ENCODE measurements at places on chromosomes 12 and 14. TPM values are rescaled to one million over a fixed set of nuclear protein-coding genes. Genes with fewer than 3 reads are reported as not detected.

Gene KLHL42
- 10.8 TPM for polyA plus RNA-seq

Gene TBC1D30
- polyA plus RNA-seq = not detected

Gene OVCH1
- polyA plus RNA-seq = not detected

Gene C12orf60
- polyA plus RNA-seq = 2.0 TPM

Gene VAMP1
- polyA plus RNA-seq = 12.1 TPM

Gene STON2
- not detected for polyA plus RNA-seq

Gene PLA2G1B
- polyA plus RNA-seq = not detected

Gene TAS2R13
- polyA plus RNA-seq = not detected

Gene TMEM63C
- polyA plus RNA-seq = not detected

Gene SYNE3
- polyA plus RNA-seq = 4.3 TPM

Gene GRIP1
- polyA plus RNA-seq = 0.52 TPM

GRCh38 chr12:110436231-110436630, 13.9 kb downstream of the ARPC3 start:
- DNase-seq = no peak

GRCh38 chr14:98803196-98803595, 468.8 kb downstream of the BCL11B start:
- DNase-seq = no peak

- DNase-seq = no peak
Measured at GRCh38 chr14:56118611-56119181, 485 bp downstream of the PELI2 start.

DNA sequence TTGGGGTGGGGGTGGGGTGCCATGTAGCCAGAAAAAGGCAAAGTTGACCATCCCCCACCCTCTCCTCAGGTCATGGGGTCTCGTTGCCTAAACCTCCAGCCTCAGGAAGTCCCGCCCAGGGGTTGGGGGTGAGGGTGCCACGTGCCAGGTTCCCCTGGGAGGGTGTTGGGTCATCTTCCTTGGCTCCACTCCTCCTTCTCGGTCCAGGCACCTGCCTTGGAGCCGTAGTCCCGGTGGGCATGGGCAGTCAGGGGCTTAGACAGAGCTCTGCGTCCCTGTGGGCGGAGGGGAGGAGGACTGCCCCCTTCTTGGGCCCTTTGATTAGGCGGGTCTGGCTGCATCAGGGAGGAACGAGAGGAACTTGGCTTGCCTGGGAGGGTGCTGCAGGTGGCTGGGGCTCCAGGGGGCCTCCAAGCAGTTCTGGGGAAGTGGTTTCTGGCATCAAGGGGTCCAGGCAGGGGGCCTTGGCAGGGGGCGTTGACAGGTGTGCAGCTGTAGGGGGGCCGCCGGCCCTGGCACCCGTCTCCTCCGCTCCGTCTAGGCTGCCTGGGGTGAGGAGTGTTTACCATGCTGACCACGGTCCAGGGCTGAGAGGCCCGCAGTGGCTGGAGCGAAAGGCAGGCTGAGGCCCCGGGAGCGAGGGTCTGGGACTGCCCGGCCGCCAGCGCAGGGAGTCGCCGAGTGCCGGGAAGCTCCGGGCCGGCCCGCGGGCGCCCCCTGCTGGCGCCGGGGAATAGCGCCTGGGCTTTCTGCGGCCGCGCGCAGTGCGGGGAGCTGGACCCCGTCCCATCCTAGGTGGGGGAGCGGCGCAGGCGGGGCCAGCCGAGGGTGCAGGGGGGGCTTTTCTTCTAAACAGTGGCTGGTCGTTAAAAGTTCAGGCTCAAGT, 7.9 kb downstream of the SETD1B start:
- DNase-seq = peak; percentile 61

- no peak for DNase-seq
Measured at GRCh38 chr12:92295523-92295922, 149.9 kb upstream of the BTG1 start.

DNA sequence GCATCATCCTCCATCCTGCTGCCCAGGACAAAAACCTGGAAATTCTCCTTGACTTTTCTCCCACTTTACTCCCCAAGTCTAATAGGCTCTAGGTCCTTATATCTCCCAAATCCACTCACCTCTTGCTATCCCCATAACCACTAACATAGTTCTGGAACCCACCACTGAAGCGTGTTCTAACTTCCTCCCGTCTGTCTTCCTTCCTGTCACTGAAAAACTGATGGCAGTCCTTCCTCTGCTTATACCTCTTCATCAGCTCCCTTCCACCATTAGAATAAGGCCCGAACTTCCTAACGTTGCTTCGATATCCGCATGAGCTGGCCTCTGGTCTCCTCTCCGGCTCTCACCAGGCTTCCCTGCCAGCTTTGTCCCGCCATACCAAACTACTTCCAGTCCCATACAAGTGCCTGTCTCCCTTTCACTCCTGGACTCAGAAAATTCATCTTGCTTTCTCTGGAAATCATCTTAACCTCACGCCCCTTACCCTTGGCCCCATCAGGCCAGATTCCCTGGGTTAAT, 63.0 kb upstream of the BCL2L14 start:
- peak; percentile 23 for DNase-seq

- peak; percentile 53 for DNase-seq
Measured at GRCh38 chr12:7113389-7113871, 4.4 kb upstream of the C1RL start.

DNA sequence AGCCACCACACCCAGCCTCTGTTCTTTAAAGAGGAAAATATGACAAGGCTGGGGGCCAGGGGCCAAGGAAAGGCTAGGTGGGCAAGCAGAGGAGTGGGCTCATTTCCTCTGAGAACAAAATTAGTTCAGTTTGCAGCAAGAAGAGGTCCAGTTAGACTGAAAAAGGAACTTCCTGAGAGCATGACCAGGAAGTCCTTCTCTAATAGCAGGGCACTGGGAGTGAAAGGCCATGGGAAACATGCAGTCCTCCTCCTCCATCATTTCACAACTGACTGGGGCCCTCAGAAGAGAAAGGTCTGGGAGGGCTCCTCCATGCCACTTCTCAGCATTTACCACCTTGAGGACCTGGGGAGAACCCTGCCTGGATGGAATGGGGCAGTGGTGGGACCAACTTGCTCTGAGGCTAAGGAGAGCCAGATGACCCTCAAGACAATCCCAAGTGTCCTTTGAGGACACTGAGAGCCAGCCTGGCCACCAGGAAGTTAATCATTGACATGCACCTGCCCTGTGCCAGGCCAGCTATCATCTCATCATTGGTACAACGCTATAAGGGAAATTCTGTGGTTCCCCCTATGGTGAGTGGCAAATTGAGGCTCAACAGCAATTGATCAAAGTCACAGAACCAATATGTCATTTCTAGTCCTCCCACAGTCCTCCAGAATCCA, 2.0 kb downstream of the AQP2 start:
- no peak for DNase-seq

GRCh38 chr12:76554405-76555230, 5.0 kb downstream of the OSBPL8 start:
- DNase-seq = no peak

DNA sequence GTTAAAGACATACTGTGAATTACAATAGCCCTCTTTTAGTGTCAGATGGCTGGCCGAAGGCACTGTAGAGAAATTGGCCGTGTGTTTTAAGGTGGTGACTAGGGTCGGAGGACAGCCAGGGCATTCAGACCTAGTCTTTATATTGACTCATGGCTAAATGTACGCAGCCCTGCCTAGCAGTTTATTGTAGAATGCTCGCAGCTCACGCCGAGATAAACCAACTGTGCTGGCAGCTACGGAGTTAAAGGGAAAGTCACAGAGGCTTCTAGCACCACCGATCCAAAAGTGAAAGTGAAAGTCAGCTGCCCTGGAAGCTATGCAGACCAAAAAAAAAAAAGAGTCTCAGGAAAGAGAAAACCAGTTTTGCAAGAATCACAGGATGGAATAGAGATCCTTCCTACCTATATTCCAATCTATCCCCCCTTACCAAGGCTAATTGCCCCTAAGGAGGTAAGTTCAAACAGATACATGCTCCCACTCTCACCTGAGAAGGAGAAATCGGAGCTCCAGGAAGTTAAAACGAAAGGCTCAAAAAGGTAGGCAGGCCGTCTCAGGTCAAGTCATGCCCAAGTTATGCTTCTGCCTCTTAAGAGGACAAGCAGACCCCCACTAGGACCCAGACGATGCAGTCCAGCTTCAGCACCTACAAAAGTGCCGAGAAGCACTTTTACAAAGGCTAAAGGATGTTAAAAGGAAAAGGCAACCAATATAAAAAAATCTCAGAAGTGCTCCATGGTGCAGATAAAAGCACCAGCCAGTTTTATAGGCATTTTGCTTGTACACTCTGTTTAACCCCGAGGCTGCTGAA, 24.8 kb downstream of the KLRK1 start:
- DNase-seq = peak; percentile 76

GRCh38 chr12:113292091-113292490, 42.8 kb downstream of the SLC8B1 start:
- no peak for DNase-seq

- DNase-seq = no peak
Measured at GRCh38 chr14:71448431-71449315, 483.6 kb upstream of the RGS6 start.

DNA sequence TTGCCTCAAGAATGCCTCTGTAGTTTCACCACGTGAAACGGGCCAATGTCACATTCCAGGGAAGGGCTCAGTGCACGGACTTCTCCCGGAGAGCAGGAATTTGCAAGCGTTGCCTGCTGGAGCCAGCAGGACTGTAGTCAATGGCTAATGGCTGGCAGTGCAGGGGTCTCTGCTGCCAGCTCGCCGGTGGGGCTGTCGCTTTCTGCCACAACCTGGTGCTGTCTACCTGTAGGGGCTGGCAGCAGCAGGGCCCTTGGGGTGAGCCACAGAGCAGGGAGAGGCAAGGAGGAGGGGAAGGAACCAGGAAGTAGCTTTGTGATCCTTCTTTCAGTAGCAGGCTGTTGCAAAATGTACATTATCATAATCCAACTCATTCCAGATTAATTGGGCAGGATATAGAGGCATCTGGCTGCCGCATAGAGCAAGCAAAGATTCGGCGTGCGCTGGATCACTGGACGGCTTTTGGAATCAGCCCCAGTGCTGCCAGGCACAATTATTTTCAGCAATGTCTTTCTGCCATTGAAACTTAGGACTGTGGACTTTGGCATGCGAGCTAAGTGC, 114.1 kb downstream of the PAPOLA start:
- DNase-seq = no peak

- no peak for DNase-seq
Measured at GRCh38 chr12:21776175-21776574, 1.7 kb upstream of the KCNJ8 start.

DNA sequence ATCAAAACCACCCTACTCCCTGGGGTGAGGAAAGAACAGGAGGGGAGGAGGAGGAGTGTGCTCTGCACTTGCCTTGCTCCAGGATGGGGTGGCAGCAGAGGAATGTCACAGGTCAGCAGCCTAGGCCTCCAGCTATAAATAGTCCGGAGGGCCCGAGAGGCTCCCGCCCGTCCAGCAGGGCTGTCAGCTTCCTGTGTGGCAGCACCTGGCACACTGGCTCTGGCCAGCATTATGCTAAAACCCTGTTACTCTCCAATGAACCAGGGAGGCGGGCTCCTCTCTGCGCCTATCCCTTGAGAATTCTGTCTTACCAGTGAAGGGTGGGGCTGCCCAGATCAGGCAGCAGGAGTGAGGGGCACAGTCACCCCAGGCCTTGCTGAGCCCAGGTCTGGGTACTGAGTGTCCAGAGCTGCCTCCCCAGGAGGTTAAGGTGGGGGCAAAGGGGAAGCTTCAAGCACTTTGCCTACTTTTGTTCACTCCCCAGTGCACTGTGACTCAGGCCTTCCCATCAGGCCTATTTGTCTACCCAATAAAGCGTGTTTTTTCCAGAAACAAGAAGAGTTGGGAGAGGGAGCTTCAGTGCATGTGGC, 1.2 kb upstream of the COX14 start:
- no peak for DNase-seq

DNA sequence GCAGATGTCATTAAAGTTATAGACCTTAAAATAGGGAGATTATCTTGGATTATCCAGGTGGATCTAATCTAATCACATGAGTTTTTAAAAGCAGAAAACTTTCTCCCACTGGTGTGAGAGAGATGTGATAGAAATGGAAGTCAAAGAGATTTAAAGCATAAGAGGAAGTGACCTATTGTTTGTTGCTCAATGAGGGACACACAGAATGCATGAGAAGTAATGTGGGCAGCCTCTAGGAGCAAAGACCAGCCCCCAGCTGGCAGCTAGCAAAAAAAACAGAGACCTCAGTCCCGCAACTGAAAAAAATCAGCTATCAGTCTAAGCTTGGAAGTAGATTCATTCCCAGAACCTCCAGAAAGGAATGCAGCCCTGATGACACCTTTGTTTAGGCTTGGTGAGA, 24.6 kb upstream of the ANP32D start:
- no peak for DNase-seq

GRCh38 chr14:79016828-79017505, 846.8 kb downstream of the NRXN3 start:
- no peak for DNase-seq

- DNase-seq = peak; percentile 57
Measured at GRCh38 chr12:121804417-121805111, 755 bp downstream of the SETD1B start.

DNA sequence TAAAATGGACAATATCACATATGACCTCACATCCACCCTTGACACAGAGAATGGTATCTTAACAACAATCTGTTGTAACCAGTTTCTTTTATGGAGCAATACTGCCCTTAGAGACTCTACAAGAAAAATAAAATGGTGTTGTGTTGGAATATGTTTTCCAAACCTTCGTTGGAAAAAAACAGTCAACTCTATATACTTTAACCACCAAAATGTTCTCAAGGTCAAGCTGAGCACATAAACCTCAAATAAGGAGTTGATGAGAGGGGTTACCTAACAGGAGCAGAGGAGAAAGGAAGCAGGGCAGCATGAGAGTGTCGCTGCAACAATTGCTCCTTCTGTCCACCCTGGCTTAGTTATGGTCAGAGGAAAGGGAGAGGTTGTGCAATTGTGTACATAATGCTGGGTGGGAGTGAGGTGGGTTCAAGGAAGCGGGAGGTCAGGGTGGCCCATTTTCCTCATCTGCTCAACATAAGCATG, 179.2 kb upstream of the BMP4 start:
- no peak for DNase-seq

GRCh38 chr12:52682938-52683574, 2.8 kb upstream of the KRT1 start:
- DNase-seq = no peak

DNA sequence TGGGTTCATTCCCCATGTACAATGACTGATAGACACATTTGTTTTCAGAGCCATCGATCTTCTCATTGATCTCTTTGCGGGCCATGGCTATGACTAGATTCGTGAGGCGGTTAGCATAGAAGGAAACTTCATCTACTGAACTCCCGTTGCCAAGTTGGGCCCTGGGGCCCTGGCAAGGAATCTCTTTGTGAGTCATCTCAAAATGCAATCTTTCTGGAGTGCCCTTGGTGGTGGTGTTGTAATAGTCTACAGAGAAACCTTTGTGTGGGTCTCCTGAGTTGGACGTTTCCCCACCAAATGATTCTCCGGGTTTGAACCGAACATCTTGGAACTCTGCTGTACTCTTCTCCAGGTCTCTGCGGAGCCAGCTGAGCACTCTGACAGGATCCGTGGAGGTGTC, 20.4 kb downstream of the AKAP3 start:
- no peak for DNase-seq

GRCh38 chr12:18551701-18552100, 186.1 kb downstream of the PLCZ1 start:
- DNase-seq = no peak

GRCh38 chr12:108308395-108309085, 30.6 kb downstream of the CMKLR1 start:
- no peak for DNase-seq

- no peak for DNase-seq
Measured at GRCh38 chr12:90954428-90954827, 548 bp downstream of the CCER1 start.
